ENCODE measurements at places on chromosomes 16 and 17.

GRCh38 chr17:66975614-66976378, 11.3 kb downstream of the CACNG4 start:
- DNase-seq, result no peak

- no peak for DNase-seq
Observed at GRCh38 chr16:81573533-81574020, 129.0 kb downstream of the CMIP start.

GRCh38 chr17:68290955-68291835, at the start of the genes ARSG and SLC16A6:
Gene ARSG, plus strand, starts transcription at chr17:68291495. Its CDS starts 15,999 bp downstream, at chr17:68307494.
Gene SLC16A6, minus strand, starts transcription at chr17:68291127. Its CDS starts 12,807 bp downstream, at chr17:68278320.
- peak; percentile 83 for DNase-seq

GRCh38 chr16:65600046-65600445, 478.2 kb upstream of the CDH11 start:
- DNase-seq, result no peak

- no peak for DNase-seq
Observed at GRCh38 chr17:80025796-80026195, 9.9 kb downstream of the TBC1D16 start.

DNA sequence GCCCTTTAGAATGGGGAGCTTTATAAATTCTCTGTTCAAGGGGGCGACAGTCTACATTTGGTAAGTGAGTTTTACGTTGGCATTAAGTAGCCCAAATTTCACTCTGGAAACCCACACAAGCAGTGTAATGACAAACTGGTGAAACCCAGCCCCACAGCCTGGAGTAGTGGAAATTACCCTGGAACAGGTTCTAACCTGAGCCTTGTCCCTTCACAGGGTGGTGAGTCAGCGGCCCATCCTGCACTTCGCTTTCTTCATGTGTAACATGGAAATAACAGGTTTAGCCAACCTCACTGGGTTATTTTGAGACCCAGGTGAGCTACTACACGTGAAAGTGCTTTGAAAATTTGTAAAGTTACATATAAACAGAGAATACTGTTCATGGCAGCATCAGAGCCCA, 3.5 kb upstream of the TLCD3A start:
- no peak for DNase-seq

GRCh38 chr17:66379544-66379943, 77.1 kb downstream of the PRKCA start:
- DNase-seq, result no peak

DNA sequence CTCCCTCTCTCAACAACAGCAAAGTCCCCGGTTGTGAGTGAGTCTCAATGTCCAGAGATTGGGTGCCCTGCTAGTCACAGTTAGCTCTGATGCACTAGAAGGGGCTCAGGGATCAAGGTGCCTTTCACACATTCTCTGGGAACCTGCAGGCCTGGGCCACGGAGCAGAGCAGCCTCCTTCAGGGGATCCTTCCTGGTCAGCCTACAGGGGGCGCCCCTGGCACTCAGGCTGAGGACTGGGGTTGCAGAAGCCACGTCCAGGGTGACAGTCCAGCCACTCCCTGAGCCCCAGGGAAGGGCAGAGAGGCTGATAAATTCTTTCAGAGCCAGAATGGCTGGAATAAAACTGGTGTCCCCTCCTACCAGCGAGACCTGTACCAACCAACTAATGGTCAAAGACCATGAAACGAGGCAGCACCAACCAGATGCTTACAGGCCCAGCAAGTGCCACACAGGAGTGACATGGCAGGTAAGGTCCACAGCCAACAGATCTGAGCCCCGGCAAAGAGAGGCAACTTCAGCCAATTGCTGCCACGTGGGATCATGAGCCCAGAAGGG, 43.5 kb downstream of the ST3GAL2 start:
- peak; percentile 62 for DNase-seq

- DNase-seq, result no peak
Observed at GRCh38 chr17:65293584-65294180, 156.5 kb downstream of the RGS9 start.

Data from CD4-positive, alpha-beta T cell treated with Interleukin-15 for 4 hours (primary cell).